ENCODE measurements at places on chromosomes 6 and 20.

DNA sequence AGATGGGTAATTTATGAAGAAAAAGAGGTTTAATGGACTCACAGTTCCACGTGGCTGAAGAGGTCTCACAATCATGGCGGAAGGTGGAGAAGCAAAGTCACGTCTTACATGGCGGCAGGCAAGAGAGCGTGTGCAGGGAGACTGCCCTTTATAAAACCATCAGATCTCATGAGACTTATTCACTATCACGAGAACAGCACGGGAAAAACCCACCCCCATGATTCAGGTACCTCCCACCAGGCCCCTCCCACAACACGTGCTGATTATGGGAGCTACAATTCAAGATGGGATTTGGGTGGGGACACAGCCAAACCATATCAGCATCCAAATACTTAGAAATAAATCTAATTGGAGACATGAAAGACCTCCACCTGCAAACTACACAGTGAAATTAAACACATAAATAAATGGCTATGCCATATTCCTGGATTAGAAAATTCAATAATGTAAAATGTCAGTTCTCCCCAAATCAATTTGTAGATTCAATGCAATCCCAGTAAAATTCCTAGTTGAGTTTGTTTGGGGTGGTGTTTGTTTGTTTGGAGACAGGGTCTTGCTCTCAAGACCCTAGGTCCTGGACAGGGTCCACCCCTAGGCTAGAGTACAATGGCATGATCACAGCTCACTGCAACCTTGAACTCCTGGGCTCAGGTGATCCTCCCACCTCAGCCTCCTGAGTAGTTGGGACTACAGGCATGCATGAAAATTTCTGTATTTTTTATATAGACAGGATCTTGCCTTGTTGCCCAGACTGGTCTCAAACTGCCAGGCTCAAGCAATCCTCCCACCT lies 101.6 kb downstream of the TAF4 start:
- DNase-seq: no peak

DNA sequence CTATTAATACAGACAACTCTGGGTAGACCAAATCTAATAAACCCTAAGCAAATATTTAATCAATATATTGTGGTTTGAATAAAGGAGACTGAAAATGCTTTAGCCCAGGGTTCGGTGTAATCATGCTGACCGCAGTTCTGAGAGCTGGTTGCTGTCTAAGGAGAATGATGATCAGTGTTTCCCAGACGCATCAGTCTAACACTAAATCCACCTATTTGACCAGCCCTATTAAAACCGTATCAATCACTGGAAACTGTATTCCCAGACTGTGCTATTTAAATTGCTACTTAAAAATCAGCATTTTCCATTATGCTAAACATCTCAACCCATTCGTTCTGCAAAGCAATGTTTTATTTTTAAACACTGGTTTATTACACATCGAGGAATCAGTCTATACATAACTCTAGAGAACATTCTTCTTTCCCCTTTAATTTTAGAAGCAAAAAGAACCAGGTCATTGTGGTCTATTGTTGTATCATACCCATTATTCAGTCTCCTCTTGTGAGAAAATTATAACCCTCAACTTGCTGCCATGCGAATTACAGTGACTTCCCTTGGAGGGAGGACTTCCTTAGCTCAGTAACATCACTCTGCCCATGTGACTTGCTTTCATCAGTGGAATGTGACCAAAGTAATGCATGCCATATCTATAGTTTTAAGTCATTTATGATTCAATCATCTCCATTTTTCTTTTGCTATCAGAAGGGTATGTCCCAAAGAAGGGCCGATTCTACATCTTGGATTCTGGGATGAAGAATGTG lies 515.2 kb upstream of the JAG1 start:
- DNase-seq: no peak

GRCh38 chr6:118789419-118789818 lies 104.5 kb upstream of the ASF1A start:
- DNase-seq: no peak

GRCh38 chr6:54391577-54391976 lies 83.3 kb downstream of the TINAG start:
- DNase-seq: no peak

DNA sequence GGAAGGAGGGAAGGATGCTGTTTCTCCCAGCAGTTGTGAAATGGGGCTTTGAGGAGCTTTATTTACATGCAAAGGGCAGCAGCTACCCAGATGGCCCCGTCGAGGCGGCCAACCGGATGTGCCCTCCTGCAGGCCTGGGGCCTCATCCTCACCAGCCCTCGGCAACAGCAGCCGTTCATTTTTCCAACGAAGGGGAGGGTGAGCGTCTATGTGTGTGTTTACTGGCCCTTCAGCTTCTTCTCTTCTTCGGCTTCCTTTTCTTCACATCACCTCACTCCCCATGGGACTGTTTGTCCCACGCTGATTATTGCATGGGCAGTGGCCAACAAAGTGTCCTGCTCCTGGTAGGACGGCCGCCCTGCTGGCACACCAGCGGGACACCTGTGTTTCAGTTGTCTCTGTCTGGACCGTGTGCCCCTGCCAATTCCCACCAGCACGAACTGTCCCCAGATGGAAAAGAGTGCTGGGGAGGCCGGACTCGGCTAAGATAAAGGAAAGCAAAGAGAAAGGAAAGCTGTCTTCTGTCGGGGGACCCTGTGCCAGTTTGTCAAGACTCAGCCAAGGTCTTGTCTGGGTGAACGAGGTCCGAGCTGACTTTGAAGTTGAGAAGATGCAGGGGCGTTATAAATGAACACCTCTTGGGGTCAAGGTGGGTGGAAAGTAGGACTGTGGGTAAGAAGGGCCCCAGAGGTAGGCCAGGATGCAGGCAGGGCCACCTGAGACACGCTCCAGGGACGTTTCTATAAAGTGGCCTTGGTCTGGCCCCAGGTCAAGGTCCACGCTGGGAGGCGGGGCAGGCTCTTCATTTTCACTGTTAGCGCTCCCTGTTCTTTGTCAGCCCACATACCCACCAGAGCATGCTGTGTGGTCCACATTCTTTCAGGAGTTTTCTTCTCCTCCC lies 57.0 kb downstream of the FAM50B start:
- no peak for DNase-seq

- no peak for DNase-seq
Measured at GRCh38 chr20:24469116-24469893, at the start of gene SYNDIG1. Gene SYNDIG1, plus strand, starts transcription at chr20:24469629. Its CDS starts 73,469 bp downstream, at chr20:24543098.

- DNase-seq: no peak
Measured at GRCh38 chr6:90502866-90503407, 83.9 kb downstream of the MAP3K7 start.

DNA sequence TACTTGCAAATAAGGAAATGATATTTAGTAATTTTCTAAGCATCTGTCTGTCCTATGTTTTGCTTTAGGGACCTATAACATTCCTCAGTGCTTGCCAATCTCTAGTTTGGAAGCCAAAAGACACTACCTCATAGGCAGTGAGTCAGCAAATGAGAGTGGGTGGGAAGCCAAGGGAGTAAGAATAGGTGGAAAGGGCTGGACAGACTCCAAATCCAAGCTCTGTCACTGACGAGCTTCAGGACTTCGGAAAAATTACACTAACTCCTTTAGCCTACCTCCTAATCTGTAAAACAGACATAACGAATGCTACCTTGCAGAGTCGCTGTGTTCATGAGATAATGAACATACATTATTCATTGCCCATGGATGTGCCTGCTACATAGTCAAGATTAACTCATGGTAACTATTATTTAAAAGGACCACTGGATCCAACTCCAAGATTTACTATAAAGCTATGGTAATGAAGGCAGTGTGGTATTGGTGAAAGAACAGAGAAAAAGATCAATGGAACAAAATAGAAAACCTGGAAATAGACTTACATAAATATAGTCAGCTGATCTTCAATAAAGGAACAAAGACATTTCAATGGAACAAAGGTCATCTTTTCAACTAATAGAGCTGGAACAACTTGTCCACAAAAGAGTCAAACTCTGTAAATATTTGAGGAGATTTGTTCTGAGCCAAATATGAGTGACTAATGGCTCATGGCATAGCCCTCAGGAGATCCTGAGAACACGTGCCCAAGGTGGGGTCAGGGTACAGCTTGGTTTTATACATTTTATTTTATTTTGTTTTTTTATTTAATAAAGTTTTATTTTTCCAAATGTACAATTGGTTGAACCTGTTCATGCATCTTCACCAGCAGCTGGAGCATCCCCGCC lies 64.1 kb downstream of the FAM50B start:
- peak; percentile 65 for DNase-seq

GRCh38 chr6:135937106-135937505 lies 85.6 kb downstream of the PDE7B start:
- no peak for DNase-seq

- no peak for DNase-seq
Measured at GRCh38 chr20:19213946-19214490, 1.6 kb downstream of the SLC24A3 start.

All from NCI-H1694 treated with DMSO at 0.1 percent for 48 hours (cell line).